ENCODE measurements at places on chromosomes 7 and 10.

DNA sequence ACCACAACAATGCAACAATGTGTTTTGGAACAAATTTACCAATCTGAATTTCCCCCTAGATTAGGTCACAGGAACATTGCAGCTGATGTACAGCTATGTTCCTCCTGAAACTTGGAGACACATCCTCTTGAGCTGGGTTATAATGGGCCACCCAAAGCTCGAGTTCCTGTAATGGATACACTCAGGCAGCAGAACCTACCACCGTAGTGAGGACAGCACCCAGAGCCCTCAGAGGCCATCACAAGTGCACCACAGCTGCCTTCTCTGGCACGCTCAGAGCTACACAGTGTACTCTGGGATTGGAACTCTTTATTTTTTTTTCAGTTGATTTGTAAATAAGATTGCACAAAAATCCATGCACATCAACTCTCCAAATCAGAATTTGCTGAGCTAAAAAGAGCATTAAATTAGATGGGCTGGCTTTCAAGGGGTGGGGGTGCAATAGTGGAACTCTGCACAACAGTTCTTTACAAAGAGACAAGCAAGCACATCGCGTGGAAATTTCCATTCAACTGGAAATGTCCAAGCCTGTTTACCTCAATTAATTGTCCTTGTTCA is 56.7 kb downstream of the EGFR start:
- DNase-seq = no peak

- no peak for DNase-seq
Measured at GRCh38 chr10:29835055-29835454, 200.3 kb upstream of the SVIL start.

GRCh38 chr10:97904018-97904381 is 54.4 kb downstream of the GOLGA7B start:
- no peak for DNase-seq

DNA sequence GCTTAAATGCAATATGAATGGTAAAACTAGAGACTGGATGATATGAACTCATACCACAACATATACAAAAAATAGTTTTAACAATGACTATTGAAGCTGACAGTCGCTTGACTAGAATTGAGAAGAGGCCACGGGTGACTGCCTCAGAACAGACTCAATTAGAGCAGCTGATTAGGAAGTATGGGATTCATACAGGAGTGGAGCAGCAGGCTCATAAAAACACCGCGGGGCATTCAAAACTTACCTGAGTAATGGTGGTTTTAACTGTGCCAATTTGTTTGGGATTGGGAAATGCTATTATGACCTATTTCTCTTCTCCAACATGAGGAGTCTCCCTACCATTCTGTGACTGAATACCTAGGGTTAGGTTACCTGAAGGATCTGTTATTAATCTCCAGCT is 2.1 kb downstream of the CADPS2 start:
- DNase-seq = no peak

DNA sequence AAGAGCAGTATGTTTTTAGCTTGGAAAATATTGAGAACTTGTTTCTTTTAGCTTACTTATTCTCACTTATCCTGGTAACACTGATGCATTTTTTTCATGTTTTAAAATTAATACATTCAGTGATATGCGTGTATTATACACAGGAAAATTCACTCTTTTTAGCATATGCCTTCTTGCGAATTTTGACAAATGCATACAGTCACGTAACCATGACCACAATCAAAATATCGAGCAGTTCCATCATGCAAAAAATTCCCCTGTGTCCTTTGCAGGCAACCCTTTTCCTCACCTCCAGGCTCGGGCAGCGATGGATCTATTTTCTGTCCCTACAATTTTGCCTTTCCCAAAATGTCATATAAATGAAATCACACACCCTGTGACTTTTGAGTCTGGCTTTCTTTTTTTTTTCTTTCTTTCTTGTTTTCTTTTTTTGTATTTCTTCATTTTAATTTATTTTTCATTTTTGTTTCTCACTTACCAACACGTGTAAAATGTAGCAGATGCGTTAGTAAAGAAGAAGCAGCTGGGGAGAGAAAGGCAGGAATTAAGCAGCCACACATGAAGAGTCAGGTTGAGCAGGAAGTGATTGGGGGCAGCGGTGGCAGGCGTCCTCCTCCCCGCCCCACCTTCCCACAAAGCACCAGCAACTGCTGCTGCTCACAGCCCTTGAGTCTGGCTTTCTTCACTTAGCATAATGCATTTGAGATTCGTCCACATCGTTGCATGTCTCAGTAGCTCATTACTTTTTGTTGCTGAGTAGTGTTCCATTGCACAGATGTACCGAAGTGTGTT is 29.9 kb downstream of the ADRB1 start:
- no peak for DNase-seq

DNA sequence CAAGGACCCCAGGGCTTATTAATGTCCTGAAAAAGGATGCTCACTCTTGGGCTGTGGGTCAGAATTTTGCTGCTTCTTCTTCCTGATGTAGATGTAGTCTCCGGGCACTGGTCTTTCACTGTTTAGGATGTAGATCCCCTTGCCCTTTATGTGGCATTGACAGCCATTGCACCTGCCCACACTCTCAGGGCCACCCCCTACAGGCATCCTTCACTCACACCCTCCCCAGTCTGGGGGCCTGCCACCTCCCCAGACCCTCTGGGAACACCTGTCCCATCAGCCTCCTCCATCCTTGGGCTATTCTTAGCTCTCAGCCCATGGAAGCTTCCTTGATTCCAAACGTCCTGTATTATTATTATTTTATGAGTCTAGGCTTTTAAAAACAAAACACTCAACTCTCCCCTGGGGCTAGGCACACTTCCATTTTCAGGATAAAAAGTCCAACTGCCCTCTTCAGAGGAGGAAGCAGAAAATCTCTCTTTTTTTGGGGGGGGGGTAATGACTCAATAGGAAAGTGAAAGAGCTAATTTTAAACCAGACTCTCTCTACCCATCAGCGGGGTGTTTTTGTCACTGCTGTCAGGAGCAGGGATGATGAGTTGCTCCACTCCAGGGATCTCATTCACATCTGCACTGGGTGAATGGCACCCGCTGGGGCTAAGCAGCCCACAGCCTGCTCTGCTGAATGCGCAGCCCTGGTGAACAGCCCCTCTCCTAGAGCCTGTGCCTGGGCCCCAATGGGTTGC is 11.5 kb upstream of the KLRG2 start:
- DNase-seq = peak; percentile 77

- no peak for DNase-seq
Measured at GRCh38 chr7:41754046-41754445, 51.2 kb upstream of the INHBA start.

DNA sequence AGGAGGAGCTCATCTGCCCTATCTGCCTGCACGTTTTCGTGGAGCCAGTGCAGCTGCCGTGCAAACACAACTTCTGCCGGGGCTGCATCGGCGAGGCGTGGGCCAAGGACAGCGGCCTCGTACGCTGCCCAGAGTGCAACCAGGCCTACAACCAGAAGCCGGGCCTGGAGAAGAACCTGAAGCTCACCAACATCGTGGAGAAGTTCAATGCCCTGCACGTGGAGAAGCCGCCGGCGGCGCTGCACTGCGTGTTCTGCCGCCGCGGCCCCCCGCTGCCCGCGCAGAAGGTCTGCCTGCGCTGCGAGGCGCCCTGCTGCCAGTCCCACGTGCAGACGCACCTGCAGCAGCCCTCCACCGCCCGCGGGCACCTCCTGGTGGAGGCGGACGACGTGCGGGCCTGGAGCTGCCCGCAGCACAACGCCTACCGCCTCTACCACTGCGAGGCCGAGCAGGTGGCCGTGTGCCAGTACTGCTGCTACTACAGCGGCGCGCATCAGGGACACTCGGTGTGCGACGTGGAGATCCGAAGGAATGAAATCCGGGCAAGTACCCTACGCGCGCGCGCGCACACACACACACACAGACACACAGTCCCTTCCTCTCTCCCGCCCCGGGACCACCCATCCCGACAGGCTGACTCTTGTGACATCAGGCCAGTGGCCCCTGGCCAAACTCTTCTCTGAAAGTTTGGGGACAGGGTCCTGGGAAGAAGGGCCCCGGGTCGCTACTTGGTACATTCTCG is 538 bp downstream of the TRIM8 start:
- peak; percentile 51 for DNase-seq

DNA sequence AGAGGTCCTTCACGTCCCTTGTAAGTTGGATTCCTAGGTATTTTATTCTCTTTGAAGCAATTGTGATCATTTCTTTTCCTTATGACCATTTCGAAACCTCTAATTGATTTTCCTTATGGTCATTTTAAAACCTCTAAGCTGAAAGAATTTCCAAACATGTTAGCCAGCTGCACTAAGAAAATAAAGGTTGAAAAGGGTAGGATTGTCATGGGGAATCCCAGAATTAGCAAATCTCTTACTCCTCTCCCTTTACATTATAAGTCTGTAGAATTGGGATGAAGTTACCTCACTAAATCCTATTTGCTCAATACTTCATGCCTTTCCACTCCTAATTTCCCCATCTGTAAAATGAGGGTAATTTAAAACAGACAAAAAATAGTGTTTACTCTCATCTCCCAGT is 79.5 kb downstream of the FAM185A start:
- no peak for DNase-seq

- no peak for DNase-seq
Measured at GRCh38 chr7:151837285-151838042, 39.5 kb downstream of the PRKAG2 start.

DNA sequence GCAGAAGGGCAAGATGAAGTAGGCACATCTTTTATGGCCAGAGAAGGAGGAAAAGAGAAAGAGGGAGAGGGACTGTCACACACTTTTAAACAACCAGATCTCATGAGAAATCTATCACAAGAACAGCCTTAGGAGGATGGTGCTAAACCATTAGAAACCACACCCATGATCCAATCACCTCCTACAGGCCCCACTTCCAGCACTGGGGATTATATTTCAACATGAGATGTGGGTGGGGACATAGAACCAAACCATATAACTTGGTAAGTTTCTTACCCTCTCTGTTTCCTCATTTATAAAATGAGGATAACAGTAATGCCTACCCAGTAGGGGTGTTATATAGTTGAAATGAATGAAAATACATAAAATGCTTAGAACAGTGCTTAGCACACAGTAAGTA is 66.0 kb downstream of the CHCHD3 start:
- no peak for DNase-seq

DNA sequence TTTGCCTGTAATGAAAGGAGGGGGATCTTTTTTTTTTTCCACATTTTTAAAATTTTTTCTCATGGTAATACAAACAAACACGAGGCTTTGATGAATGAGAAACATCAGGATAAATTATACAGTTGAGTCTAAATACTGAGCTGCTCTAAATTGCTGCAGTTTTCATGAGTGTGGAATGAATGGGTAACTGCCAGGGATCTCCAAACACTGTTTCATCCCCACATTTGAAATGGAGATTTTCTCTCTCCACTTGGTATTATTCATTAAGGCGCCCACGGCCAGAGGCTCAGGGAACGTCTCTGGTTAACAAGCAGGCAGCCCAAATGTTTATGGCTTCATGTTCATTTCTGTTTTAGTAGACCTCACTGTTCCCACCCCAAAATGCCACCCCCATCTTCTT is 717.1 kb downstream of the GRID1 start:
- no peak for DNase-seq

Measured in GM10248 (cell line).